Activated CD4-positive, alpha-beta T cell treated with anti-CD3 and anti-CD28 coated beads, Interleukin-2, amount 50 U/mL, for 4 hours (primary cell): ENCODE measurements at places on chromosomes 1 and 21.

- no peak for DNase-seq
Measured at GRCh38 chr1:248815407-248816034, 10.2 kb downstream of the SH3BP5L start.

GRCh38 chr21:36199021-36199420 is 42.4 kb downstream of the DOP1B start:
- no peak for DNase-seq

DNA sequence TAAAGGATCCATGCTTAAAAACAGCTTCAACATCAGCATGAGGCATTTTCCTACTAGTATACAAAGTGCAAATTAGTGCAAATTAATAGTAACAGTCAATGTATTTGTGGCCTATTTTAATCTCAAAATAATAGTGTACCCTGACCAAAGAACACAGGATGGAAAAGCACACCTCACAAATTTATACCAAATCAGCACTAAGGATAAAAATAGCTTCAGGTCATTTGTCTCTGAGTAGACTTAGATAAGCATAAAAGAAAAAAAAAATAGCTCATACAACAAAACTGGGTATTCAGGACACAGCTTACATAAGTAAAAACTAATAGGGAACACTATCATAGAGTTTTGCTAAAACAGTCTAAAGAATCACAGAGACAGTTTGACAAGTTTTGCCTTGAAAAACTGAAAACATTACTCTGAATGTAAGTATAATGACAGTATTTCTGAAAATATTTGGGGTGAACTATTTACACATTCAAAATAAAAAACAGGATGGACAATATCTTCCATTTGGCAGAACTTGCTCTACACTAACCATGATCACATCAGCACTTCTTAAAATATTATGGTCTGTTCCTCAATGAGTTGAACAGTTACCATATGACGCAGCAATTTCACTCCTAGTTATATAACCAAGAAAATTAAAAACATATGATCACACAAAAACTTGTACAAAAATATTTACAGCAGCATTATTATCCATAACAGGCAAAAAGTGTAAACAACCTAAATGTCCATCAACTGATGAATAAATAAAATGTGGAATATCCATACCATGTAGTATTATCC is 46.3 kb downstream of the RNF115 start:
- DNase-seq, result no peak

GRCh38 chr1:32991386-32991785 is 26.8 kb upstream of the RNF19B start:
- no peak for DNase-seq

DNA sequence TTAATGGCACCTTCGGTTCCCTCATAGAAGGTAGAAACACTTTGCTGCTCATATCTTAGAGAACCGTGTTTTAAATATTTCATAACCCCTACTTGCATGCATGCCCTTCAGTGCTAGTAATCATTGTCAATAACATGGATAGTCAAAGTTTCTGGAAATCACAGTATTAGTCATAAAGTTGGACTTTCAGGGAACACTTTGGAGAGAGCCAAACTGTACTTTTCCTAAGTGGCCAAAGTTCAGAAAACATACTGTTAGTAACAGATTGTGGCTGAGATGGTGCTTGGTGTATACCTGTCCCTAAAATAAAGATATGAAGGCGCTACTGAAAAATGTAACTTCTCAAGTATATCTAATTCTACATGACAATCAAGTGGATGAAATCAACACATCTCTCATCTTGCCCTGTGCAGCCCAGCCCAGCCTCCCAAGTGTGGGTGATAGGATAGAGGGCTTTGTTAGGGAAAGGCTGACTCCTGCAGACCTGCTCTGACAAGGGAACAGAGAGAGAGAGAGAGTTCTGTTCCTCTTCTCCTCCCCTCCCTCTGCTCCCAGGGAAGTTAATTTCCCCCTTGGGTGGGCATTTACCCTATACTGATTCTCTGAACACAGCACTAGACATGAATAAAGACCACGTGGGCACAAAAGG is 14.4 kb downstream of the MYOC start:
- no peak for DNase-seq

- no peak for DNase-seq
Measured at GRCh38 chr1:111998332-111998731, 8.9 kb upstream of the KCND3 start.

DNA sequence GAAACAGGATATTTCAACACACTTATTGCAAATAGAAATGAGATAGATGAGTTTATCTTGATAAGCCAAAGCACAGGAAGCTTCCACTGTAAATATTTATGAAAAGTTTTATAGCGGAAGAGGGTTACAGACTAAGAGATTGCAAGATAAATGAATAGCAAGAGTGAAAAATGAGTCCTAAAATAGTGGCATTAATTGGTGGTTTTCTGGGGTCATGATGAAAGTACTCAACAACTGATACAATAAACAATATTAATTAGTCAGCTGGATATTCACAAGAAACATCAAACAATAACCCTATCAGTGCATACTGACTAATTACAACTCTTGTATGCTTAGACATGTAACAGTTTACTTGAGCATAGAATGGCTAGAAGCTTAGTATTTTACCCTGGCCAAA is 154.8 kb upstream of the CHODL start:
- DNase-seq, result no peak

DNA sequence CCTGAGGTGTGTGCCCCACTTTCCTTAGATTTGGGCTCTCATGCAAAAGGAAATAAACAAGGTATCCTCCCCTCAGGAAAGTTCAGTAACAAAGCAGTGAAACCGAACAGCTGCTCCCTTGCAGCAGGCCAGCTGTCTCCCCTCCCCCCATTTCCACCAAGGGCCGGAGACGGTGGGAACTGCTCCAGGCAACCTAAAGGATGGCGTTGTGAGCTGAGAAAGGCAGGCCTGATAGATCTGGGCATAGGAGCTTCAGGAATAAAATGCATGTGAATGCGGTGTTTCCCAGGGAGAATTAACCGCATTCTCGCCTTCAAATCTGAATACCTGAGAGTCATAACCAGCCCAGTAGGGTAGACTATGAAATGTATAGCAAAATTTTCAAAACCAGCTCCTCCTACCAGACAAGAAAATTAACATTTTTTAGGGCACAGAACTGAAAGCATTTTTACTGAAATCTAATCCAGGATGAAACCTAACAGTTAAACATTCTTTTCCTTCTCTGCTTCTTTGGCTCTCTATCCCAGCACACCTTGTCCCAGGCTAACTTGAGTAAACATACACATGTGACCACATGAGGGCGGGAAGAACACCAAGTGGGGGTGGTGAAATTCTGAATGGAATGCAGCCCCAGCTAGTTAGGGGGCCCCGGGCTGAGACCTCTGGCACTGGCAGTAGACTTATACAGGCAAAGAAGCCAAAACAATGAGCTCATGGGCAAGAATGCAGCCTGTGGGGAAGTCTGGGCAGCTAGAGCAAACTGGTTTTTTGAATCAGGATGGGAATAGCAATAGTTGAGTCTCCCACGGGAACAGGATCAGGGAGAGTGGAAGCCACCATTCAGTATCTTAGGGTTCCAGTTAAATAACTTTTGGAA is 11.5 kb downstream of the MCL1 start:
- DNase-seq, result no peak

- no peak for DNase-seq
Measured at GRCh38 chr1:54397090-54397591, 9.1 kb downstream of the SSBP3 start.

DNA sequence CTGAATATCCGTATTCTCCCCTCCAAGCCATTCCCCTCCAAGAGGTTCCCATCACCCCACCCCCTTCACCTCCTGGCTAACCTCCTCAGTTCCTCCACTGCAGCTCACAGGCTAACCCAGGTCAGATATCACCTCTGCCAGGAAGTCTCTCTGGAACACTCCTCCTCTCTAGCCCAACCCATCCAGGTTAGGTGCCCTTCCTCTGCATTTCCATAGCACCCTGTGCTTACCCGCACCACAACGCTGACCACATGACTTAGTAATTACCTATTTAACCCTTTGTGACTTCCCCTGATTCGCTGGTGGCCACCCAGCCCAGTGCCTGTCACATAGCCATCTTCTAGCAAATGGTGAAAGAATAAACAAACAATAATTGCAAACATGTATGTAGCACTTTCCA is 49.5 kb upstream of the IFFO2 start:
- DNase-seq, result no peak

GRCh38 chr1:161307892-161308638 is 1.7 kb downstream of the MPZ start:
- no peak for DNase-seq

DNA sequence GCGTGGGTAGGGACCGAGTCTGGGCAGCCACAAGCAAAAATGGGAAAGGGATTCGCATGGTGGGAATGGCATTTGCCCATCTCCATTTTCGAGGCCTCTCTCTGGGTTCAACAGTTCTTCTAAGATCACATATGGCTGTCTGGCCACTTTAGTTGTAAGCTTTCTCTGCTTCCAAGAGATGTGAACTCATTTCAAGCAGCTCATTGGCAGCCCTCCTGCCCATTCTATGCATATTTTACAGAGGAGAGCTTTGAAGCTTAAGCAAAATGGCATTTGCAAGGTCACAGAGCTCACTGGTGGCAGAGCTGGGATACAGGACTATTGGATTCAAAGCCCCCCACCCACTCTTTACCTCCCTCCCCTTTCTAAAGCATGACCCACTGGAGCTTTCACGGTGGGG is 93.7 kb downstream of the HHIPL2 start:
- no peak for DNase-seq

- no peak for DNase-seq
Measured at GRCh38 chr1:52792036-52792435, 50.5 kb upstream of the ZYG11A start.

GRCh38 chr1:165403835-165404482 is 41.0 kb downstream of the RXRG start:
- no peak for DNase-seq

GRCh38 chr21:20965816-20966215 is 32.4 kb upstream of the NCAM2 start:
- no peak for DNase-seq

DNA sequence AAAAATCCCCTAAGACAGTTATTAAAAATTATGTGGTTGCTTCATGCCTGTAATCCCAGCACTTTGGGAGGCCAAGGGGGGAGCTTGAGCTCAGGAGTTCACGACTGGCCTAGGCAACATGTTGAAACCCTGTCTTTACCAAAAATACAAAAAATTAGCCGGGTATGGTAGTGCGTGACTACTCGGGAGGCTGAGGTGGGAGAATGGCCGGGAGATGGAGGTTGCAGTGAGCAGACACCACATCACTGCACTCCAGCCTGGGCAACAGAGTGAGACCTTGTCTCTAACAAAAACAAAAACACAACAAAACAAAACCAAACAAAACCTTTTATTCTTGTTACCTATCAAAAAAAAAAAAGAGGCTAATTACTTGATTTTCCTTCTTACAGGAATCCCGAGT is 2.1 kb downstream of the ELK4 start:
- DNase-seq, result no peak

GRCh38 chr21:46080171-46081021 is 17.5 kb upstream of the COL6A2 start:
- no peak for DNase-seq

DNA sequence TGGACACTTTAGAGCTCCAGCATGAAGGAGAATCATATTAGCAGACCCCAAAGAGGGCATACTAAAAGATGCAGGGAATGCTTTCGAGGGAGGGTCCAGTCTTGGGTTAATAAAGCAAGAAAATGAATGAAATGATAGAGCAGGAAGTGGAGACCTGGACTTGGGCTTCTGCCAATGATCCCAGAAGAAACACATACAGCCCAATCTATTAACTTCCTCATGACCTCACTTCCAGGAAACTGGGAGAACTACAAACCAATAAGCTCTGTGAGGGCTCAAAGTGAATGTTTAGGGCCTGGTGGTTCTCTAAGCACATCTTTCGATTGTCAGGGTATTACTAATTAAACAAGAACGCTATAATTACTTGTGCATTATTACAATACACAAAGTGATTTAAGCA is 53.6 kb upstream of the SSX2IP start:
- no peak for DNase-seq

GRCh38 chr1:237411621-237412020 is 369.6 kb downstream of the RYR2 start:
- no peak for DNase-seq

DNA sequence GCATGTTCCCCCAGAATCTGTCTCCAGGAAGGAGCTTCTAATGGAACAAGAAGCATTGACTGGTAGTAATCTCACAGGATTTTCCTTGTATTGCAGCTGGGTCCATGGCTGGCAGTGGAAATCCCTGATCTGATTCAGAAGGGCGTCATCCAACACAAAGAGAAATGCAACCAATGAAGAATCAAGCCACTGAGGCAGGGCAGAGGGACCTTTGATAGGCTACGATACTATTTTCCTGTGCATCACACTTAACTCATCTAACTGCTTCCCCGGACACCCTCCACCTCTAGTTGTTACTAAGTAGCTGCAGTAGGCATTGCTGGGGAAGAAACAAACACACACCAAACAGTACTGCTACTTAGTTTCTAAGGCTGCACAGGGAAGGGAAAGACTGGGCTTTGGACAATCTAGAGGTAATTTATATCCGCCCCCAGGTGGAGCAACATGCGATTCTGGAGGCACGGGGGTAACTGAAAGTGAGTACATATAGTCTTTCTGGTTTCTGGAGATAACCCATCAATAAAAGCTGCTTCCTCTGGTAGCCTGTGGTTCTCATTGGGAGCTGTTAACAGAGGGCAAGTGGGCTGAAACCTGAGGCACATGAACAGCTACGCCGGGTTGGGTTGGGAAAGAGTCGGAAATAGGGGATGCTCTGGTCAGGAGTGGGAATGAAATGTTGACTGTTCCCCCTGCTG is 837 bp upstream of the USP21 start:
- no peak for DNase-seq

GRCh38 chr1:185696422-185697150 is 37.6 kb upstream of the HMCN1 start:
- DNase-seq, result no peak

- no peak for DNase-seq
Measured at GRCh38 chr1:223772771-223773160, 60.4 kb downstream of the CAPN2 start.

DNA sequence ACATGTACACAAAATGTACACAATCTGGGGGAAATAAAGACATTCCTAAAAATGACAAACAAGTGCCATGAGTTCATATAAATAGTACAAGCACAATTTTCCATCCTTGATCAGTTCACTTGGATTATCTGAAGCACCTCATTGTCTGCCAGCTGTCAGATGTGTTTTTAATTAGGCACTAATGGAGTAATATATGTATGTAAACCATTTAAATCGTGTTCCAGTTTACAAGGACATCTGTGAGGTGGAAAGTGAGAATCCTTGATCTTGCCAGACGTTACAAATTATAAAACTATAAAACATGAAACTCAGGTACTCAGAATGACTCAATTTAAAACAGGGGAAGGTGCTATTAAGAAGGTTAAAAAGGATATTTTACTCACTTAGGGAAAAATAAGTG is 1312.2 kb downstream of the PLA2G4A start:
- no peak for DNase-seq
